ENCODE measurements at places on chromosomes 3 and 15.

DNA sequence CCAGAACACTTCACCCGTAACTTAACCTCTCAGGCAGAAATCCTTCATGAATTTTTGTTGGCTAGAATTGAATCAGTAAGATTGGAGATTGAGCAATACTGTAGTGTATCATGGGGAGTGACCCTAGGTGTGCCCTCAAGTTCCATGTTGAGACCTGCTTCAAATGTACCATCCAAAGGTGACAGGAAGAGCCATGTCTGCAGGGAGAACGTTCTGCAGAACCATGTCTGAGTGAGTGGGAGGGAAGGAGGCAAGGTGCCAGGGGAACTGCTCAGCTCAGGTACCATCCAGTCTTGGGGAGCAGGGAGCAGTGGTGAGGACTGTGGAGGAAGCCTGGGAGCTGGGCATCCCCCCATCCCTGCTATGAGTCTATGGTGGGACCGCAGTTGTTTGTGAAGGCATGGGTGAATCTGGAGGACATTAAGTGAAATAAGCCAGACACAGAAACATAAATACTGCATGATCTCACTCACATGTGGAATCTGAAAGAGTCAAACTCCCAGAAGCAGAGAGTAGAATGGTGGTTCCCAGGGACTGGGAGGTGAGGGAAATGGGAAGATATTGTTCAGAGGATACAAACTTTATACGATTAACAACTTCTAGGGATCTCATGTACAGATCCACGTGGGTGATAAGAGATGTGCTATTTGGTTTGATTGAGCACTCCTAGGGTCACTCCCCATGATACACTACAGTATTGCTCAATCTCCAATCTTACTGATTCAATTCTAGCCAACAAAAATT is 23.3 kb downstream of the CFAP161 start:
- DNase-seq: no peak

GRCh38 chr15:87740655-87741344 is 515.7 kb downstream of the NTRK3 start:
- no peak for DNase-seq

- peak; percentile 86 for DNase-seq
These were observed 89.7 kb downstream of the AQP9 start for GRCh38 chr15:58227706-58228543.

DNA sequence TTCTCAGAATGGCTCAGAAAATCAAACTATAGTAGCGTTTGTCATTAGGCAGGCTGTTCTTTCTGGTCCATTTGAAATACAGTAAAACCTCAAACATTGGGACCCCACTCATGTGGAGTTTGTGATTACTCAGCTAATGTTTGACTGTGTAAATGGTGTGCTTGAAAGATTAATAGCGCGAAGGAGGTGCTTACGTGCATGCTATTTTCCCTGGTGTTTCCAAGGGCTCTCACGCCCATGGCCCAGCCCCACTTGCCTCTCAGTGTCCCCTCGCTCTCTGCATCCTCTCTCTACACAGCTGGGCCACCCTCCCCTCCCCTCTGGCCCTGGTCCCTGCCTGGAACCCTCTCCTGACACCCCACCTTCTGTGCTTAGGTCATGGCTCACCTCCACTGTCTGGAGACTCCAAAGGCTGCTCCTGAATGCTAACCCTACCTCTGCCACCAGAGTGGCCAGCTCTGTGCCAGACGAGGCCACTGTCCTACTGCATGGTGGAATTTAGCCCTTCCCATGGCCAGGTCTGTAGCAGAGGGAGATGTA is 194.2 kb downstream of the PLCL2 start:
- no peak for DNase-seq

DNA sequence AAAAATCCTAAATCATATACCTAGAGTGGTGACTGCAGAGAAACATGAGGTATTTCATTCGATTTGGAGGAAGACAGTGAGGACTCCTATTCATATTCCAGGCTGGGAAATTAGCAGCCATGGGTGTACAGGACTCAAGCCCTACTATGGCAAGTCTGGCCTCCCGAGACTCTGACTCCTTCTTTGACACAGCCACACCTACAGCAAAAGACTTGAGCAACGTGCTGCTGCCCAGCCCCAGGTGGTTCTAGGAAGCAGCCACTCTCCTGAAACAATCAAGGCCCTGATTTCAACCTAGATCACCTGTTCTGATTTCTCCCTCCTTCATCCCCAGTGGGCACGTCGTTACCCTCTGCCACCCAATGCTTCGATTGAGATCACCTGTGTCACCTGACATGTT is 84.0 kb upstream of the ATP11B start:
- DNase-seq: no peak

DNA sequence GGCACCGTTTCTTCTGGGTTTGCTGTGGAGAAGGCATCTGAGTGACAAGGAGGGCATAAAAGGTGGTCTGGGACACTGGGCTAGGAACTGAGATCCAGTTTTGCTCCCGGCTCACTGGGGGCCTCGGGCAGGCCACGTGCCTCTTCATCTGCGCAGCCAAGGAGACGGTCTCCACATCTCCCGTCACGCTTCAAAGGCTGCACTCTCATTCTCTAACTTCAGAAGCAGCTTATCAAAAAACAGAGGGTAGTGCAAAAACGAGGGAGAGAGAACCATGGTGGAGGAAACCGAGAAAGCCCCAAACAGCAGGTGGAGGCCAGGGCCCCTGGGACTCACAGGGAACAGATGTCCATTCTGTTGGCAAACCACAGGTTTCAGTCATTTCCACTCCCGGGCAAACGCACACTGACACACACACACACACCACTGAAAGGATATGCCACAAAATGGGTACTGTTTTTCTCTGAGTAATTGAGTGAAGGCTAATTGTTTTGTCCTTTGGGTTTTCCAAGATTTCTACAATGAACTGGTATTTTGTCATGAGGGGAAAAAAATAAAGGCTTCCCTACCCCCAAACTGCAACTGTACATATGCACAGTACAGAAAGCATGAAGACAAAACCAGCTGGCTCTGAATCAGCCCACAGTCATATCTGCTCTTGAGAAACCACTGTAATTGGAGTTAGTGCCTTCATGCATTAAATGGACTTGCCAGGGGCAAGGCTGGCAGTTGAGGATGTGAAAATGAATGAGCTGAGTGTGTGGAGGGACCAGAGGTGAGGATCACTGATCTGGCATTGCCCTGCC is 71.9 kb downstream of the MGLL start:
- no peak for DNase-seq

- DNase-seq: no peak
These were observed 27.6 kb upstream of the ULK4 start for GRCh38 chr3:41989518-41989917.

DNA sequence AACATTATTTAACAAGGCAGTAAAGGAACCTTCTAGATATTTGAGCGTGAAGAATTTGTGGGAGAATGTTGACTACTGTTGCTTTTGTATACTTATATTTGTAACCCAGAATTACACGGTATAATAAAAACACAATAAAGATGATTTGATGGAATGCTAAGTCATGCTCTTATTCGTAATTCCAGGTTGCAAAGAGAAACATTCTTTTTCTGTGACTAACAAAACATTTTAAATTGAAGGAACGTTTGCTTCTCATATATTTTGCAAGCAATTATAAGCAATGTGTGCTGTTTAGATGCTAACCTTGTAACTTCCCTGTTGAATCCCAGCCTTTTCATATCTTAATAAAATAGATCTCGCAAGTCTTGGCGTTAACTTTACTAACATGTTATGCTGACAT is 124.4 kb upstream of the CGNL1 start:
- no peak for DNase-seq

GRCh38 chr3:125318871-125319270 is 56.3 kb downstream of the ZNF148 start:
- DNase-seq: peak; percentile 15

- no peak for DNase-seq
These were observed 319 bp upstream of the TP63 start for GRCh38 chr3:189630767-189631372.

Measured in neural progenitor cell (in vitro differentiated cells).